ENCODE measurements at places on chromosomes 16 and 17. TPM values are rescaled to one million over a fixed set of nuclear protein-coding genes. Genes with fewer than 3 reads are reported as not detected.

GRCh38 chr17:43356999-43357398, 41.8 kb upstream of the ARL4D start:
- DNase-seq, result no peak

- no peak for DNase-seq
Observed at GRCh38 chr17:40608061-40608581, 39.5 kb downstream of the SMARCE1 start.

The ZNF747 gene
- total RNA-seq, result 6.0 TPM

GRCh38 chr16:57223057-57223456, 22.0 kb upstream of the ARL2BP start:
- DNase-seq, result no peak

GRCh38 chr17:75475144-75475835, 18.9 kb downstream of the TMEM94 start:
- no peak for DNase-seq

DNA sequence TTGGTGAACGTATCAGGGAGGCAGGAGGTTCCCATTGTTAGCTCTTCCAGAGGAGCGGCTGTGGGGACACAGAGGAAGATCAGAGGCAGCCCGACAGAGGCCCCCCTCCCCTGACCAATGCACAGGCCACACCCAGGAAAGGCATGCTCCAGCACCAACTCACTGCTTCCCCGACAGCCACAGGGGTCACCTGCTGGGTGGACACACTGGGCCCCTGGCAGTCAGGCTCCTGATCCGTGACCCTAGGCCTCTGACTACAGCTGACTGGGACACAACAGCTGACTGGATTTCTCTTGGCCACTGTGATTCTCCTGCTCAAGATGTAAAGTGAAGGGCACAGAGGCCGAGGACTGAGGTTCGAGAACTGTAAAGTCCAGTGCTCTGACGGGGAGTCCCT, 63.5 kb downstream of the IL21R start:
- no peak for DNase-seq

DNA sequence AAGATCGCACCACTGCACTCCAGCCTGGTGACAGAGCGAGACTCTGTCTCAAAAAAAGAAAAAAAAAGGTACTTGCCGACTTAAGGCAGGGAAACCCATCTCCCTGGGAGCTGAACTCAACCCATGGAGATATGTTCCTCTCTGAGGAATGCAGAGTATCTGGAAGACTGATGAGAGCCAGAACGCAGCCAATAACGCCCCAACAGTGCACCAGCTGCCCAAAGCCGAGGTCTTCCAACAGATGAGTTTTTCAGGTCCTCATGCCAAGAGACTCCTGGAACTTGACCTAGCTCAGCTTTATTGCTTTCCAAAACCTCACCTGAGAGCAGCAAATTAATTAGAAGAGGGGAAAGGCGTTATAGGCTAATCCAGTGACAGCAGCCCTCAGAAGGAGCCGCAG, 9.4 kb downstream of the ELAC2 start:
- DNase-seq, result no peak

- DNase-seq, result no peak
Observed at GRCh38 chr17:59893676-59894100, 767 bp downstream of the RPS6KB1 start.

The CYTH1 gene
- 45.6 TPM for total RNA-seq

The CORO1A gene
- 3.0 TPM for total RNA-seq

DNA sequence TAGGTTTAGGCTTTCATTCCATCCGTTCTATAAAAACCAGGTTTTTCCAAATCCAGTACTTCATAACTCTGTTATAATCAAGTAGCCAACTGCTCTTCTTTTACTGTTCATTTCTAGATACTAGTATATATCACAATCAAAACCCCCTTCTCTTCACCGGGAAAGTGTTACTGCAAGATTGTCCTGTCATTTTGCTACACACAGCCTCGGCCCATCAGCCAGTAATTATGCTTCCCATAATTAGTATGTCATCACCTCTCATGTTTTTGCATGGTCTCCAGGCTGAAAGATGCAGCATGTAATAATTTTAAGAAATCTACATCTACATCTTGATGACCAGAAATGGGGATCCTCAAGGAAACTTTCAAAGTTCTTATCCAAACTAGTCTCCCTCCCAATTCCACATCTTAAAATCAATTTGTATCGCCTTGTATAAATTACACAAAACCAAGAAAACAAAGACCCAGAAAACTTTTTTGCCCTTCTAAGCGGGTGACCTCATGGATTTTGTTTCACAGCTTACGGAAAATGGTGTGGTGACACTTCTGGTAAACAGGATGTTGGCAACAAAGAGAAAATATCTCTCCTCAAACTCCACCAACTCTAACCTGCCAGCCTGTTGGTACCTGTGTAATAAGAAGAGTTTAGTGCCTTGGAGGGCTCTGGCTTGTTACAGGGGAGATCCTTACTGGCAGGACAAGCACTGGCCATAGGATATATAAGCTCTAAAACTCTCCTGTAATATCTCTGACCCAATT, 9.3 kb downstream of the TACO1 start:
- DNase-seq, result no peak

GRCh38 chr16:69935278-69935711, 15.8 kb upstream of the CLEC18A start:
- no peak for DNase-seq

DNA sequence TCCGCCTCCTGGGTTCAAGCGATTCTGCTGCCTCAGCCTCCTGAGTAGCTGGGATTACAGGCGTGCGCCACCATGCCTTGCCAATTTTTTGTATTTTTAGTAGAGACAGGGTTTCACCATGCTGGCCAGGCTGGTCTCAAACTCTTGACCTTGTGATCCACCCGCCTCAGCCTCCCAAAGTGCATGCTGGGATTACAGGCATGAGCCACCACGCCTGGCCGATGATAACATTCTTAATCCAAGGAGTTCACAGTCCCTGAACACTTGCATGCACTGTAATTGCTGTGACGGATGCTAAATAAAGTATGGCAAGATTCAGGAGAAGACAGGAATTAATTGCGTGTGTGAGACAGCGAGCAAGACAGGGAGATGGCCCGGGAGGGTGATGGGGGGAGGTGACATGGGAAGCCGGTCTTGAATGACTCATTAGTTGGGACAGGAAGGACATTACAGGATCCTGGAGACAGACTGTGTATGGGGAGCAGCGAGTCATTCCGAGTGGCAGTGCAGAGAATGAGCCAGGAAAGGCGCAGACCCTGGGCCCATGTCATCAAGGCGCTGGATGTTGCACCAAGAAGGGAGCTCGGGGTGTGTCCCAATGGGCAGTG, 6.7 kb downstream of the ABCA3 start:
- no peak for DNase-seq

DNA sequence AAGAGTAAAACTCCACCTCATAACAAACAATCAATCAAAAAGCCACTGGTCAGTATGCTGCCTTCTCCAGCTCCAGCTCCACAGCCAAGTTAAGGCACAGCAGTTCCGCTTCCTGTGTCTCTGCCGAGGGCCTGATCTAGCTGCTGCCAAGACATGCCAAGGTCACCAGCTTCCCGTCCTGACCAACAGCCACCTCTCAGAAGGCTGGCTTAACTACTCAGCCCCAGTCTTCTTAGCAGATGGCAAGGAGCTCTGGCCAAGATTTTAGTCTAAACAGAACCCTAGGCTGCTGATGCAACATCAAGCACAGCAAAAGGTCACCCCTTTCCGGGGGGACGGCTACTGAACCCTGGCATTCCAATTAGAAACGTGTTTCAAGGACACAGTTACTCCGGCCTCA, 17.7 kb upstream of the MNT start:
- DNase-seq, result no peak

The ASGR1 gene
- 2.6 TPM for total RNA-seq

DNA sequence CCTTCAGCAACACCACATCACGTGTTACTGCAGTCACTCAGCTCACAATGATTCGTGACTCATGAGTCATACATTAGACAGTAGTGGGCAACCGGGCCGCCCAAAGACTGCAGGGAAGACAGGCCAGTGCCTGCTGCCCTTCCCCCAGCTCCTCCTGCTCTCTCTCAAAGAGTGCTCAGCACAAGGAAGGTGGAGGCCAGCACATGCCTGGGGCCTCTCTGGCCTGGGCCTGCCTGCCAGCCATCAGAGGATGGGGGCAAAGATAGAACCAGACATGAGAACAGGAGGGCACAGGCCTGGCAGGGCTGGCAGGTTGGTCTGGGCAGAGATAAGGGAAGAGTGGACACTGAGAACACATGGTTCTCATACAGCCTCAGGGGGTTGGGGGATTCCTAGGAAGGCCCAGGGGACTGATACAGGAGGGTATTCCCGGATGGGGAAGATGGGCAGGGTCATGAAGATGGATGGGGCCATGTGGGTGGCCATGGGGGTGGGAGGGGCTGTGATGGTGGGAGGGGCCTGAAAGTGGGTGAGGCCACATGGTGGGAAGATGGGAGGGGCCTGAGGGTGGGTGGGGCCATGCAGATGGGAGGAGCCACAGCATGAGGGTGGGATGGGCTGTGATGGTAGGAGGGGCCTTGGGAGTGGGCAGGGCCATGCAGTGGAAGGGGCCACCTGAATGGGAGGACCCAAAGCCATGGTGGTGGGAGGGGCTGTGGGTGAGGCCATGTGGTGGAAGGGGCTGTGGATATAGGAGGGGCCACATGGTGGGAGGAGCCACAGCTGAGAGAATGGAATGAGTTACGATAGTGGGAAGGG, 29.0 kb downstream of the KATNB1 start:
- no peak for DNase-seq

The OTOP3 gene
- not detected for total RNA-seq

The HOXB3 gene
- 17.7 TPM for total RNA-seq

DNA sequence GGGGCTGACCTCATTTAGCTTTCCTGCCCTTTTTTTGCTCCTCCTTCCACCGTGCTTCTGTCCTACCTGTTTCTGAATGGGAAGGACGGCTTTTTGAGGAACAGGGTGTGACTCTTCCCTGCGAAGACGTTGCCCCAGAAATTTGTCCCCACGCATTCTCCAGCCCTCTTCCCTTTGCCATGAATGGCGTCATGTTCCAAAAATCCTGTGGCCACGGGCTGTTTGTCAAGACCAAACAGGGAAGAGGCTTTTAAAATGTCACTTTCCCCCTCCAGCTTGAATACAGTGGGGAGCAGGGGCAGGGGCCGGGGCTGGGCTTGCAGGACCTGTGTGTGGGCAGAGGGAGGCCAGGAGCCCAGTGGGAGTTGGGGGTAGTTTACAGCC, 13.9 kb downstream of the MPRIP start:
- DNase-seq, result no peak

The NECAB2 gene
- not detected for total RNA-seq

DNA sequence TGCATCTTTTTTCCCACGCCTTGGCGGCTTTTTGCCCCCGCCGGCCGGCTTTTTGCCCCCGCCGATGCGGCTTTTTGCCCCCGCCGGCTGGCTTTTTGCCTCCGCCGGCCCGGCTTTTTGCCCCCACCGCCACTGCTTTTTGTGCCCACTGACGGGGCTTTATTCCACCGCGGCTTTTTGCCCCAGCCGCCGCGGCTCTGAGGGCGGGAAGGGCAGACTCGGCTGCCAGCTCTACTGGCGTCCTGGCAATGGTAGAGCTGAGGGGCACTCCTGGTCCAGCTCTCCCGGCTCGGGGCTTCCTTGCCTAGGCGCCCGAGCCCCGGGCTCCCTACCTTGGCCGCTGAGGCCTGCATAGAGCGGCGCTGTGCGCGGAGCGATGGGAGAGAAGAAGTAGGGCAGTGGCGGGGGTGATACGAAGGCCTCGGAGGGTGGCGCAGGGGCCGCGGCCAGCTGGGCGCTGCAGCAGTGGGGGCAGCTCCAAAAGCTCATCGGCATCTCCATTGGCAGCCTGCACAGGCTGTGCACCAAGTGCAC, 591.4 kb downstream of the TP53TG3F start:
- no peak for DNase-seq

The DDX19B gene
- 30.0 TPM for total RNA-seq

The PLA2G10 gene
- total RNA-seq, result not detected

GRCh38 chr16:16828913-16829398, 450.0 kb downstream of the NPIPA7 start:
- no peak for DNase-seq

DNA sequence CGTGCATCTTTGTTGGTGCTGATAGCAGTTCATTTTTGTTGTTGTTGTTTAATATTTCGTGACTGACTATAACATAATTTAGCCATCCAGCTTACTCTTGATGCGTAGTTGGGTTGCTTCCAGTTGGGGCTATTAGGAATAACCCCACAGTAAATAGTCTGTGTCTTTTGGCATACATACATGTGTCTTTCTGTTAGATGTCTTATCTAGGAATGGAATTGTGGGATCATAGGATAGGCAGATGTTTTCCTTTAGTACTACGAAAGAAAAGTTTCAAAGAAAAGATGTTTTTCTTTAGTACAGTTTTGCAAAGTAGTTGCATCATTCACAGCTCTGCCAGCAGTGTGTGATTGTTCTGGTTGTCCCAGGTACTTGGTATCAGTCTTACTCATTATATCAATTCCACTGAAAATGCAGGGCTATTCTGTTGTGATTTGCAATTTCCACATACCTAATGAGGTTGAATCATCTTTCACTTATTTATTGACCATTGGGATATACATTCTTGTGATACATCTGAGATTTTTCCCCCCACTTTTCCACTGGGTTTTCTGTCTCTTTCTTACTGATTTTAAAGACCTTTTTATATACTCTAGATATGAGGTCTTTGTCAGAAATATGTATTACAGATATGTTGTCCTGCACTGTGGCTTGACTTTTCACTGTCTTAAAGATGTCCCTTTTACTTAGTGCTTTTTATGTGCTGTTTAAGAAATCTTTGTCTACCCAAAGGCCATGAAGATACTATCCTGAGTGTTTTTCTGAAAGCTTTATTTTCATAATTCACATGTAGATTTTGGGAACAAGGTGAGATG, 173.3 kb downstream of the MRTFB start:
- DNase-seq, result no peak

- DNase-seq, result no peak
Observed at GRCh38 chr16:78321620-78322360, 222.3 kb downstream of the WWOX start.

GRCh38 chr17:76988796-76989195, 120.6 kb downstream of the MGAT5B start:
- DNase-seq, result no peak

GRCh38 chr17:79798299-79799173, 1.7 kb upstream of the CBX8 start:
- DNase-seq, result no peak

The KRT40 gene
- total RNA-seq, result not detected

The SYT17 gene
- total RNA-seq, result 5.8 TPM

The PMFBP1 gene
- total RNA-seq, result not detected

The CDH11 gene
- 99.6 TPM for total RNA-seq

The IL17C gene
- not detected for total RNA-seq

The KLHL10 gene
- total RNA-seq, result not detected

GRCh38 chr16:48681520-48681919, 71.5 kb upstream of the N4BP1 start:
- DNase-seq, result no peak

The MPV17L gene
- total RNA-seq, result 2.6 TPM

Measured in glomerular endothelial cell (primary cell).